ENCODE measurements at places on chromosomes 3 and 15. TPM values are rescaled to one million over a fixed set of nuclear protein-coding genes. Genes with fewer than 3 reads are reported as not detected.

COL6A6 gene
- total RNA-seq: 22.8 TPM

TIMMDC1 gene
- 46.7 TPM for total RNA-seq

CILP gene
- total RNA-seq: 0.79 TPM

CISH gene
- 0.95 TPM for total RNA-seq

GRIP2 gene
- total RNA-seq: 0.09 TPM

ZNF660 gene
- total RNA-seq: 2.1 TPM

QRICH1 gene
- 59.1 TPM for total RNA-seq

PP2D1 gene
- not detected for total RNA-seq
